ENCODE measurements at places on chromosomes 3 and 15.

GRCh38 chr15:88878720-88879184, 16.6 kb downstream of the HAPLN3 start:
- DNase-seq = no peak

DNA sequence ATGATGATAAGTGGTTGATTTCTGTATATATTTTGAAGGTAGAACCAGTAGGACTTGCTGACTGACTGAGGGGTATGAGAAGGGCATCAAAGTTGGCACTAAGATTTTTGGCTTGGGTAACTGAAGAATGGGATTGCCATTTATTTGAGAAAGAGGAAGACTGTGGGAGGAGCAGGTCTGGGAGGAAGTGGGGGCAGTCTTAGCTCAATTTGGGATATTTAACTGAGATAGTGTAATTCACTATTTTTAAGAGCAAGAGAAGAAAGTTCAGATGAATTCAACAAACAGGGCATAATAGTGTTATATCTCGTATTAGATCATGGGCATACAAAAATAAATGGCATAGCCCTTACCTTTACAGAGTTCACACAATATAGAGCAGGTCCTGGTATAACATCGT, 1.7 kb downstream of the BUB1B start:
- no peak for DNase-seq

GRCh38 chr3:31659246-31659645, 126.5 kb downstream of the STT3B start:
- DNase-seq = no peak

- no peak for DNase-seq
These were observed 17.9 kb downstream of the ILDR1 start for GRCh38 chr3:122004107-122004506.

GRCh38 chr3:136925425-136926190, 32.2 kb upstream of the IL20RB start:
- no peak for DNase-seq

GRCh38 chr3:54870423-54870822, 57.4 kb downstream of the LRTM1 start:
- peak; percentile 69 for DNase-seq

GRCh38 chr3:37910671-37911400, 49.2 kb downstream of the CTDSPL start:
- DNase-seq = no peak

GRCh38 chr3:47761046-47761445, 20.6 kb downstream of the SMARCC1 start:
- DNase-seq = no peak

GRCh38 chr15:94225616-94226015, 5.7 kb upstream of the MCTP2 start:
- no peak for DNase-seq

- no peak for DNase-seq
These were observed 28.3 kb upstream of the TASOR start for GRCh38 chr3:56711344-56711743.

DNA sequence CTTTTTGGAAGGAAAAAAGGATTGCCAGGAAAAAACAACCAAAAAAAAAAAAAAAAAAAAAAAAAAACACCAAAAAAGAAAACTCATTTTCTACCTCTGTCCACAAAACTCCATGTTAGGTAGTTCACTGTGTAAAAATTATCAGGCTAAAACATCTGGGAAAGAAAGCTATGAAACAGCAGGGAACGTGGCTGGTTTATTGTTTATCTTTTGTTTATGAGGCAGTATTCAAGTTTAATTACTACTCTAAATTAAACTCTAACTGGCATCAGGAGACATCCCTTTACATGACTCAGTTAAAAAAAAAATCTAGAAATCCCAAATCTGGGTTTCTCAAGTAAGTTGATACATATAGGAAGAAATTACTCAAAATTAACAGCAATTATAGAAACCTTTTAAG, 21.8 kb downstream of the MEIS2 start:
- DNase-seq = no peak

DNA sequence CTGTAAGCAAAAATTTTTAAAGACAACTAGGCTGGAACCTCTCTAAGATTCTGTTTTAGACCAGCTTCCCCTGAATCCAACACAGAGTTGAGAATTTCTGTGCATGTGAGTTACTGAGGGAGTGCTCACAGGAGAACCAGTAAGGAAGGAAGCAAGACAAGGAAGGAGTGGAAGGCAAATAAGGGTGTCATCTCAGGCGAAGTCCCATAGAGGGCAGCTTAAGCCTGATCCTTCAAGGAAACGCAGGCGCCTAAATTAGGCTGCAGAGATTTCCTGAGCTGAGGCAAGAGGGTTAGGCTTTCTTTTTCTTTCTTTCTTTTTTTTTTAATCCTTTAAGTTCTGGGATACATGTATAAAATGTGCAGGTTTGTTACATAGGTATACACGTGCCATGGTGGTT, 36.2 kb upstream of the COL6A6 start:
- DNase-seq = peak; percentile 10
